Spinal cord (tissue), 10 donors: ENCODE measurements at places on chromosomes 4 and X.

- no peak for DNase-seq
These were observed 49.0 kb downstream of the AGA start for GRCh38 chr4:177393236-177393635.

DNA sequence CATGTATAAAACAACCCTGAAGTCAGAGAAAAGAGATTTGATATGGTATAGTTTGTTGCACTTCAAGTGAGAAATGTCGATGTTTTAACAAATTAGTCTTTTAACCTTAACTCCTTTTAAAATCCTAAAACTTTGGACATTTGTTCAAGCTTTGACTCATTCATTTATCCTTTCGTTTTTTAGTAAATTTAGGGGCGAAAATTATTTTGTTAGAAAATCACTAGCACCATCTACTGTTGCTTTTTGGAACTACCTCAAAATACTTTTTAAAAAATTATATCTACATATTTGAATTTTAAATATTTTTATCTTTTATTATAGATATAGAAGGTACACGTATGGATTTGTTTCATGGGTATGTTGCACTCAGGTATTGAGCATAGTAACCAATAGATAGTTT, 165.1 kb upstream of the POF1B start:
- no peak for DNase-seq

GRCh38 chr4:89682808-89683207, 154.2 kb downstream of the SNCA start:
- no peak for DNase-seq

GRCh38 chr4:159446266-159446976, 343.5 kb downstream of the RAPGEF2 start:
- peak; percentile 43 for DNase-seq

- DNase-seq, result no peak
These were observed 61.5 kb downstream of the CASP3 start for GRCh38 chr4:184587701-184588100.
